ENCODE measurements at places on chromosomes 16 and 17.

- no peak for DNase-seq
These were observed 615 bp downstream of the PHKG2 start for GRCh38 chr16:30748634-30749445.

- no peak for DNase-seq
These were observed 15.9 kb downstream of the SDR42E2 start for GRCh38 chr16:22177968-22178930.

DNA sequence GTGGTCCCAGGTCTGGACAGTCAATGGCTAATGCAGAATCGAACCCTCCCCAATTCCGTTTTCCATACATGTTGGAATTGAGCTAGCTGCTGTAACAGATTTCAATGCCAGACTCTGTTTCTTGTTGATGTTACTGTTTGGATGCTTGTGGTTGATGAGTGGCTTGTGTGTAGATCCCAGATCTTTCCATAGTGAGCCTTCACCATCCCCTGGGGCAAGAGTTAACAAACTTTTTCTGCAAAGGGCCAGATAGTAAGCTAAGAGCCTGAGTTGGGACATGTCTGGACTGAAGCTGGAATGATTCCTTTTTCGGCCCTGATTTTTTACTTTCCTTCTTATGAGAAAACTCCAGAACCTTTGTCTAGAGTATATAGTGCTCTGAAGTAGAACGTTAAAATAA lies 296.3 kb downstream of the CPPED1 start:
- no peak for DNase-seq

GRCh38 chr17:8380049-8380448 lies 2.9 kb downstream of the RPL26 start:
- no peak for DNase-seq

DNA sequence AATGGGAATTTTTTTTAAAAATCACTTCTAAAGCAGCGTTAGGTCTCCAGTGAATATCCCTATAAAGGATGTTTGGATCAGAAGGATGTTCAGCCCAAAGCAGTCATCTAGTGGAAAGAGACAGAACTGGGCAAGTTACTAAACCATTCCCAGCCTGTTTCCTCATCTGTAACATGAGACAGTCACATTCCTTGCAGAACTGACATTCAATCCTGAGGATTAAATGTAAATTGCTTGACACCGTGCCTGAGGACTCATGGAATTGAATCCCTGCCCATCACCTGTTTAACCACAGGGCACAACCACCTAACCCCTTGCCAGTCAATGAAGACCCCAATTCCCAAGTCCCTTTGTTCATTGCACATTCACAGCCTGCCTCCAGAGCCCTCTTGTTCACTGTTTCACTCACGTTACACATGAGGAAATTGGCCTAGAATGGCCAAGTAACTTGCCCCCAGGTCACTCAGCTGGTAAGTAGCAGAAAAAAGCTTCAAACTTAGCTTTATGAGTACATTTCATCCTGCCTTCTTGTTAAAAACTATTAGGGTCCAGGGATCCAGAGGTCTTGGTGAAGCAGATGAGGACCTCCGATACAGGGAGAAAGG lies 1.4 kb downstream of the CMTM2 start:
- DNase-seq: no peak

- DNase-seq: no peak
These were observed 202.6 kb downstream of the PARN start for GRCh38 chr16:14427371-14427948.

GRCh38 chr16:50842589-50842988 lies 100.7 kb downstream of the CYLD start:
- no peak for DNase-seq

- DNase-seq: no peak
These were observed 1025.2 kb upstream of the GOT2 start for GRCh38 chr16:59759296-59759695.

- no peak for DNase-seq
These were observed 223.9 kb upstream of the HS3ST3A1 start for GRCh38 chr17:13825526-13826040.

DNA sequence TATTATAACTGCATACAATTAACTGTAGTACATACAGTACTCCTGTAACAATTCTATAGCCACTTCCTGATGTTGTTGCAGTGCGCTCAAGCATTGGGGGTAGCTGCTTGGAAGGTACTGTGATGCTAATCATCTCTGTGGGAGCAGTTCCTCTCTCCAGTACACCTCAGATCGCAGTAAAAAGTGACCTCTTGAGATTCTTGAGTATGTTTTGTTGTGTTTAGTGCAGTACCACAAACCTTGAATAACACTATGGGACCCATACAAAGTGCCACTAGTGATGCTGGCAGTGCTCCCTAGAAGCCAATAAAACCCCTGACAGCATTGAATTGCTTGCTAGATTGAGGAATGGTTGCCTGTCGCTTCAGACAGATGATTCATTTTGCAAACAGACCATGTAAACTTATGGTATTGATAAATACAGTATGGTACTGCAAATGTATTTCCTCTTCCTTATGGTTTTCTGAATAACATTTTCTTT lies 193.0 kb downstream of the SPECC1 start:
- no peak for DNase-seq

GRCh38 chr17:33090806-33091205 lies 99.2 kb downstream of the SPACA3 start:
- no peak for DNase-seq

DNA sequence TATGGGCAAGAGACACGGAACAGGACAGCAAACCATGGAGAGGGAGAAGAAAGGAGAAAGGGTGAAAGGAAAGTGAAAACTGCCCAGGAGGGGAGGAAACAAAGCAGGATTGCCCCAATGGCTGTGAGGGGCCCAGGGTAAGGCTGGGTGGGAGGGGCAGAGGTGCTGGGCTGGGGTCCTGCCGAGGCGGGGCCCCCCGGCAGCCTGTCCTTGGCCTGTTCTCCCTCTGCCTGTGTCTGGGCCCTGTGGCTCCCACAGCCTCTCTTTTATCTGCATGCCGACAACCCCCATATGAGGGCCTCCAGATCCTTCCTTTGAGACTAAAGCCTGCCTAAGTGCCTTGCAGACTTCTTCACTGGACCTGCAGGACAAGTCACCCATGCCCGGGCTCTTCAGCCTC lies 15.5 kb downstream of the ZNHIT3 start:
- no peak for DNase-seq

DNA sequence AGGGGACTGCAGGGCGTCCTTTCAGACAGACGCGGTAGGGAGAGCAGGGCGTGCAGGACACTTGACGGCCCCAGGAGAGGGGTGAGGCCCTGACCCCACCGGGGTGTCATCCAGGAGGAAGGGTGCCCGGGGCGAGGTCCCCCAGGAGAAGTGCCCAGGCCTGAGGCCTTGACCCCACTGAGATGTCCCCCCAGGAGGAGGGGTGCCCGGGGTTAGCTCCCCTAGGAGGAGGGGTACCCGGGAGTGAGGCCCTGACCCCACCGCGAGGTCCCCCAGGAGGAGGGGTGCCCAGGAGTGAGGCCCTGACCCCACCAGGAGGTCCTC lies 27.2 kb upstream of the METRNL start:
- DNase-seq: no peak

DNA sequence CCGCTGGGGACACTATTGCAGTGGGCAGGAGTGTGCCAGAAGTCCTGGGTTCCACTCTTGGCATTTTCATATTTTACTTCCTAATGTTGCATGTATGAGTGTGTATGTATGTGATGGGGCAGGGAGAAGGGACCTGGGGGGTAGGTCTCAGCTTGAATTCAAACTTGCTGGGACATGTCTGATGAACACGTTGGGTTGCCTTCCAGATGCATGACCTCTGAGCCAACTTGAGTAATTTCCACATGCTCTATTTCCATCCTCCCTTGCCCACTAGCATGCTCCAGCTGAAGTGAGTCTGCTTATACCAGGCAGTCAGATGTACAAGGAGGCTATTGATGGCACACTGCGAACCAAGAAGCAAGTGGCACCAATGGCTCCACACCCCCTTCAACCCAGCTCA lies 32.9 kb upstream of the SRSF1 start:
- DNase-seq: no peak

DNA sequence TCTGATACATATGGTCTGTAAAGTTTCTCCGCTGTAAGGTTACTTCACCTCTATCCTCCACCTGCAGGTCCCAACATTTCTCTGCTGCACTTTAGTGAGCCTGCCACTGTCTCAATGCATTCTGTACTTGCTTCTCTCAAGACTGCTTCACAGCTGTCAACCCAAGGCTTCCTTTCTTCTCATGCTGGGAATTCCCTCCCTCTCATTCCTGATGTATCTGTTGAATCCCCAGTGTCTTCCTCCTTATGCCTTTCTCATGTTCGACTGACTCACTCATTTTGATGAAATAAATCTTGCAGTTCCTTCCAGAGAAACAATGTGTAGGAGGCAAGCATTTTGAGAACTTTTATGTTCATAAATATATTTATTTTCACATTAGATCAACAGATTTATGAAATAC lies 288.3 kb downstream of the CNTNAP4 start:
- DNase-seq: no peak

DNA sequence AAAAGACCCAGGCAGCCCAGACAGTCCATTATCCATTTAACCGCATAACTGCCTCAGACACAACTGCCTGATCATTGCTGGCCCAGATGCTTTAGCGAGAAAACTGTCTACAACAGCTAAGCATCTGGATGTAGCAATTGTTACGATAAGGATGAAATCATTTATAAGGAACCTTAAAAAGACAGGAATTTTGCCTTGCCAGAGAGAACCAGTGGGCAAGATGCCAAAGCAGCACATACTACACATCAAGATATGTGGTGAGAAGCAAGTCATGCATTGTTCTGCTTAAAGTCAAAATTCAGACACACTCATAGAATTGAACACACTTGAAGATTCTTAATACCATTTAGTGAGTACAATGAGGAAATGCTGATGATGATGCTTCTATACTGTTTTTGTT lies 1525.3 kb downstream of the CDH8 start:
- no peak for DNase-seq

- no peak for DNase-seq
These were observed 22.2 kb downstream of the TEX2 start for GRCh38 chr17:64240741-64241347.

GRCh38 chr16:87358696-87359095 lies 24.9 kb downstream of the FBXO31 start:
- DNase-seq: no peak

DNA sequence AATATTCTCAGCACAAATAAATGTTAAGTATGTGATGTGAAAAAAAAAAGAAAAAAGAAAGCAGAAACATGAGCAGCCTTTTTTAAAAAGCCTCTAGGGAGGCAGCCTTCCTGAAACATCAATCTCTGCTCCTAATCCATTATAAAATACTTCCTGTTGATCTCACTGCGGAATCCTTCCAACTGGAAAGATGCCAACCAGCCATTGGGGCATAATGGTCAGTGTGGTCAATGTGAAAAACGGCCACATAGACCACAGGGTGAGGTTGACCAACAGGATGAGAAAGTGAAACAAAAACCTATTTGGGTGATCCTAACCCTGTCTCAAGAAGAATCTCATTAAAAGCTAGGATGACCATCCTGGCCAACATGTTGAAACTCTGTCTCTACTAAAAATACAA lies 26.1 kb upstream of the ABCA8 start:
- DNase-seq: no peak

DNA sequence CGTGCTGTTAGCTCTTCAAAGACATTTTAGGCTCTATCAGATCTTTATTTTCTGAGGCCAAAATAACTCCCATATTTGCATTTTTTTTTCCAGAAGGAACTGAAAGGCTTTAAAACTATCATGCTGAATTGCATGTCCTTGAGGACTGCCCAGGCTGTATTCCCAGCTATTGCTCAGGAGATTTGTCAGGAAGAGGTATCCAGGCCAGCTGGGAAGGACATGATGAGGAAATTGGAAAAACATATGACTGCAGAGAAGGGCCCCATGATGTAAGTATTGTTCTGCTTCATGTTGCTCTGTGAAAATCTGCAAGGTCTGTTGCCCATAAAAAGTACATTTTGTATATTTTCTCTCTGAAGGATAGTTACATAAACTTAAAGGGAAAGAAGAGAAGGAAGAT lies 5.7 kb downstream of the CDC6 start:
- DNase-seq: no peak

GRCh38 chr16:80189476-80190175 lies 351.2 kb upstream of the DYNLRB2 start:
- DNase-seq: no peak

DNA sequence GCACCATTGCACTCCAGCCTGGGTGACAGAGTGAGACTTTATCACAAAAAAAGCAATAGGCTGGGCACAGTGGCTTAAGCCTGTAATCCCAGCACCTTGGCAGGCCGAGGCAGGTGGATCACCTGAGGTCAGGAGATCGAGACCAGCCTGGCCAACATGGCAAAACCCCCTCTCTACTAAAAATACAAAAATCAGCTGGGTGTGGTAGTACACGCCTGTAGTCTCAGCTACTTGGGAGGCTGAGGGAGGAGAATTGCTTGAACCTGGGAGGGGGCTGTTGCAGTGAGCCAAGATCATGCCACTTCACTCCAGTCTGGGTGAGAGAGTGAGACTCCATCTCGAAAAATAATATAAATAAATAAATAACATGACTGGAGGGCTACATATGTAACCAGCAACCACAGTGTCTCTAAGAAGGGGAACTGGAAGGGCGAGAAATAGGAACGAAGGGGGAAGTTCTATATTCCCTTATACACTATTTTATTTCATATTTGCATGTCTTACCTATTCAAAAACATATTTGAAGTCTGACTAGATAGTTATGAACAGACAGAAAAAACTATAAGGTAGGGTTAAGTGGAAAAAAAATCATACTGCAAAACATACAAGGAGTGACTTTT lies 25.9 kb downstream of the MYH11 start:
- no peak for DNase-seq

- DNase-seq: no peak
These were observed 11.3 kb downstream of the GINS2 start for GRCh38 chr16:85677383-85677967.

GRCh38 chr16:78743556-78743955 lies 644.1 kb downstream of the WWOX start:
- DNase-seq: no peak

GRCh38 chr16:27503662-27504061 lies 46.1 kb downstream of the GTF3C1 start:
- DNase-seq: no peak

- DNase-seq: no peak
These were observed 19.1 kb upstream of the SP6 start for GRCh38 chr17:47870056-47870455.

- no peak for DNase-seq
These were observed 151.7 kb upstream of the COX10 start for GRCh38 chr17:13917634-13918033.

DNA sequence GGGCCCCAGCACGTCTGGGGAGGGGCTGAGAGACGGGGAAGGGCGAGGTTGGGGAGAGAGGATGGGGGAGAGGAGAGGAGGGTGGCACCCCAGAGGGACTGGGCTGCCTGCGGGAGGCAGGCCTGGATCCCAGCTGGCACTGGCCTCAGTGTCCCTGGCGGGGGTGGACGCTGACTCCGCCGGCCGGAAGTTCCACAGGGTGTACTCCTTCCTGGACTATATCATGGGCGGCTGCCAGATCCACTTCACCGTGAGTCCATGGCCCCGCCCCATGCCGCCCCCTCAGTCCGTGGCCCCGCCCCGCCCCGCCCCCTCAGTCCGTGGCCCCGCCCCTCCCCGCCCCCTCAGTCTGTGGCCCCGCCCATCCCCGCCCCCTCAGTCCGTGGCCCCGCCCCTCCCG lies 11.3 kb downstream of the CPNE7 start:
- no peak for DNase-seq

Data from stimulated activated naive CD8-positive, alpha-beta T cell treated with anti-CD3 and anti-CD28 coated beads, Interleukin-15, amount 100 ng/mL, for 72 hours (primary cell).